H54 (cell line): ENCODE measurements at places on chromosomes 13 and 19.

DNA sequence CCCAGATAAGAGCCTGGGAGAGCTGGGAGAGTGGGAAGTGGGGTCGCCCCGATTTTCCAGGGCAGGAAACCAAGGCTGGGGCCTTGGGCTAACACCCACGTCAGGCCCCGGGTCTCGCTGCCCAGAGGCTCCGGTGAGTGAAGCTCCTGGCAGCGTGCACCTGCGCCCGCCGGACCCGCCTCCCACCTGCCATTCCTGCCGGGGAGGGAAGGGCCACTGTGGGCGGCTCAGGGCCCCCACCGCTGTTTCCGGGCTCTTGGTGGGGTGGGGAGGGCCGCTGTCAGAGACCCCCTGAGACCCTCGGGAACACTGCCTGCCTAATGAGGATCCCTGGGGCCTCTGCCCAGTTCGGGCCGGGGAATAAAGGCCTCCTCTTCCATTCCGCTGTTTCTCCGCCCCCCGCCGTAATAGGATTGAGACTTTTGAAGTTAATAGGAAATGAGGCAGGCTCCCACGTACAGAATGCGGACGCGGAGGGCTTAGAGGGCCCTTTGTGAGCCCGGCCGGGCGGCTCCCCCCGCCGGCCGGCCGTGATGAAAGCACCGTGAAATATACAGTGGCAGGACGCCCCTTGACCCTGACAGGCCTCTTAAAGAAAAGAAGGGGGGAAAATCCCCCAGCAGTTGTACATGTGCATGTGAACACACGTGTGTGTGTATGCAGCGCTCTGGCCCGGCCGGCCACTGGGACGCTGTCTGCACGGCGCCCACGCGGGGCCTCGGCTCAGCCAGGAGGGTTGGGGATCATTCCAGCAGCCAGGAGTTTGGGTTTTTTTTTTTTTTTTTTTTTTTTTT is 33.2 kb downstream of the EFNA2 start:
- DNase-seq = no peak

- peak; percentile 65 for DNase-seq
Observed at GRCh38 chr13:103883164-103883563, 816.9 kb upstream of the SLC10A2 start.

GRCh38 chr19:31402529-31403316 is 53.5 kb upstream of the TSHZ3 start:
- DNase-seq = no peak

DNA sequence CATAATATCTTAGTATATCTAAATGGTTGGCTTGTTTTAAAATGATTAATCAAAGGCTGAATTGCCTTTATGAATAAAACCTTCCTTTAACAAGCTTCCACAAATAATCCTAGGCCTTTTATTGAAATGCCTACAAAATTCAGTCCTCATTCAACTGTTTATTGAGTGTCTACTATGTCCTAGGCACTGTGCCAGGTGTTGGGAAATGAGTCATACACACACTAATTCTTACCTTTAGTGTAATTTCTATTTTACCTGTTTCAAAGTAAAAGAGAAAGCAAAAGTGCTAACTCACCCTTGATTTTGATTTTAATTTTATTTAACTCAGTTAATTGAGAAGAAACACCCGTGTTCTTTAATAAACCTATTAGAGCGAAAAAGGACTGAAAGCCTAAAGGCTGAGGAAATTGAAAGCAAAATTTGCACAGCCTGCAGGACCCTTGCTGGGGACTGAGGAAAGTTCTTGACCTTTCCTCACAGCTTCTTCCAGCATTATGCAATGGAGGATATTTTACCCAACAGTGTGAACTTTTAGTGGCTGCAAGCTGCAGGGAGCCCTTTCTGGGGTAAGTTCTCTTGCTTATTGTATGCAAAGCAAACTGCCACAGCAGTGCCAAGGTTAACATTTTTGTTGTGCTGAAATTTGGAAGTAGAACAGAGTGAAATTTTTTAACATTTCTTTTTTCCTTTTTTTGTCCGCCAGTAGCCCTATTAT is 83.1 kb downstream of the B3GLCT start:
- DNase-seq = no peak
